IPS-NIHi11 (cell line): ENCODE measurements at places on chromosomes 1 and 21.
A peak's percentile ranks its signal among the peaks of the same experiment; 100 is the strongest.

- peak; percentile 50 for DNase-seq
Observed at GRCh38 chr1:85975912-85976371, 180.6 kb downstream of the COL24A1 start.

- DNase-seq = no peak
Observed at GRCh38 chr1:172154551-172154950, 265.9 kb upstream of the C1orf105 start.

GRCh38 chr1:37560401-37561132, 3.8 kb downstream of the DNALI1 start:
- no peak for DNase-seq

GRCh38 chr1:53616511-53616910, 122.5 kb downstream of the GLIS1 start:
- DNase-seq = no peak

- DNase-seq = no peak
Observed at GRCh38 chr21:26939601-26940111, 27.2 kb downstream of the ADAMTS5 start.

DNA sequence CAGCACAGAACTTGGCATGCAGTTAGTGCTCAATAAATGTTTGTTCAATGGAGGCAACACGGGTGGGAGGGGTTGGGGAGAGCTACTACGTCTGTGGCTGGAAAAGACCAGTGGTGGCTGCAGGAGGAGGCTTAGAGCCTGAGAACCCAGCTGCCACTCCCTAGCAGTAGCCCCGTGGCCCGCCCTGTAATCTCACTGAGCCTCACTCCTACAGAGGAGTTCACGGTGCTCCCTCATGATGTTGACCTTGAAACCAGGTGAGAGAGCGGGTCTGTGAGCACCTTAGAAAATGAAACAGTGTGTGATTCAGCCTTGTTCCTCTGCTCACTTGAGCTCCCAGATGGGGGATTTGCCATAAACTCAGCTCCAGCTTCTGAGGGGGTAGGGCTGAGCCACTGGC, 299.6 kb downstream of the NPHP4 start:
- no peak for DNase-seq

DNA sequence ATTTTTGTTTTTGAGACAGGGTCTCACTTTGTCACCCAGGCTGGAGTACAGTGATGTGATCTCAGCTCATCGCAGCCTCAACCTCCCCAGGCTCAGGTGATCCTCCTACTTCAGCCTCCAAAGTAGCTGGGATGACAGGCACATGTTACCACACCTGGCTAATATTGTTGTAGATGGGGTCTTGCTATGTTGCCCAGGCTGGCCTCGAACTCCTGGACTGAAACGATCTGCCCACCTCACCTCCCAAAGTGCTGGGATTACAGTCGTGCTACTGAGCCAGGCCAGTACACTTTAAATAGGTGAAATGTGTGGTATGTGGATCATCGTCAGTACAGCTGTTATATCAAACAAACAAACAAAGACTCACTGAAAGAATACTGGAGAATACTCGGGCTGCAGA, 35.0 kb upstream of the GPR153 start:
- no peak for DNase-seq

- peak; percentile 3 for DNase-seq
Observed at GRCh38 chr1:103074224-103074623, 34.1 kb downstream of the COL11A1 start.

DNA sequence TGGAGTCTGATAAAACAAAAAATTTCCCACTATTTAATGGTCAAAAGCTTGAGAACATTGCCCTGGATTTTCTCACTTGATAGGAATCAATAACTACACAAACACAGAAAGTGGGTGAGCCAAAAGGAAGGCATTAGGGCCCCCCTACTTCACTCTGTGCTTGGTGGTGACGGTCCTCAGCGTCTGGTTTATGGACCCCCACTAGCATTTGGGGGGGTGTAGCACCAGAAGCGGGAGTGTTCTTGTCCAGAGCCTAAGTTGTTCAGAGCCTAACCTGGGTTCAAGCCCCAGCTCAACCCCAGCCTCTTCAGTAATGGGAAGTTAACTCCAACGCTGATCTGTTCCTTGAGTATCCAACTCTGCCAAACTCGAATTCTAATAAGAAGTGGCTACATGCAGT, 33.1 kb downstream of the STPG1 start:
- DNase-seq = no peak

DNA sequence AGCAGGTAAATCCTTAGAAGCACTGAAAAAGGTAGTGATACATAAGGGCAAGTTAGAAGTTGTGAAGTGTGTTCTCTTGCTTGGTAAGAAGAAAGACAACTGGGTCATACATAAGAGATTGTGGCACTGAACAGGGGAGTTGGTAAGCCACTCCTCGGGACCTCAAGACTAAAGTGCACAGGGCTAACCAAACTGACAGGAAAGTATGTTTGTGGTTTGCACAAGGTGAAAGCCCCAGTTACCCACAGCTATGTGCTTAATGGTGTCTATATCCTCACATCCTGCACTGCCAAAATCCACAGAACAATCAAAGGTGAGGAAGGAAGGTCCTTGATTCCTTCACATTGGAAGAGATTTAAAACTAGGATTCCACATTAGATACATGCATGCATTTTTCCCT, 276.5 kb downstream of the DNM3 start:
- no peak for DNase-seq

DNA sequence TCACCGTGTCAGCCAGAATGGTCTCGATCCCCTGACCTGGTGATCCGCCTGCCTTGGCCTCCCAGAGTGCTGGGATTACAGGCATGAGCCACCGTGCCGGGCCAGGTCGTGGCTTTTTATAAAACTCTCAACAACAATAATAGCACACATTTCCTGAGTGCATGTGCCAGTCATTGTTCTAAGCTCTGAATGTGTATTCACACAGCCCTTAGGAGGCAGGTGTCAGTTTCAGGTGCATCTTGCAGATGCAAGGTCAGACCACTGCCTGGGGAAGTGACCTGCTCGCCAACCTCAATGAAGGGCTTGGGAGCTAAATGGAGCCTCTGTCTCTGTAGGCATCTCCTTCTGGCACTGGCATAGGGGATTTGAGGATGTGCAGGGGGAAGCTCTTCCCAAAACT, 1.6 kb upstream of the LEFTY2 start:
- no peak for DNase-seq

- DNase-seq = no peak
Observed at GRCh38 chr1:229433364-229434004, 410 bp downstream of the ACTA1 start.

GRCh38 chr1:86703696-86704457, 499 bp upstream of the SH3GLB1 start:
- DNase-seq = peak; percentile 35
